CD4-positive, alpha-beta T cell treated with Interleukin-4 for 1 hour (primary cell): ENCODE measurements at places on chromosomes 11 and 22.

DNA sequence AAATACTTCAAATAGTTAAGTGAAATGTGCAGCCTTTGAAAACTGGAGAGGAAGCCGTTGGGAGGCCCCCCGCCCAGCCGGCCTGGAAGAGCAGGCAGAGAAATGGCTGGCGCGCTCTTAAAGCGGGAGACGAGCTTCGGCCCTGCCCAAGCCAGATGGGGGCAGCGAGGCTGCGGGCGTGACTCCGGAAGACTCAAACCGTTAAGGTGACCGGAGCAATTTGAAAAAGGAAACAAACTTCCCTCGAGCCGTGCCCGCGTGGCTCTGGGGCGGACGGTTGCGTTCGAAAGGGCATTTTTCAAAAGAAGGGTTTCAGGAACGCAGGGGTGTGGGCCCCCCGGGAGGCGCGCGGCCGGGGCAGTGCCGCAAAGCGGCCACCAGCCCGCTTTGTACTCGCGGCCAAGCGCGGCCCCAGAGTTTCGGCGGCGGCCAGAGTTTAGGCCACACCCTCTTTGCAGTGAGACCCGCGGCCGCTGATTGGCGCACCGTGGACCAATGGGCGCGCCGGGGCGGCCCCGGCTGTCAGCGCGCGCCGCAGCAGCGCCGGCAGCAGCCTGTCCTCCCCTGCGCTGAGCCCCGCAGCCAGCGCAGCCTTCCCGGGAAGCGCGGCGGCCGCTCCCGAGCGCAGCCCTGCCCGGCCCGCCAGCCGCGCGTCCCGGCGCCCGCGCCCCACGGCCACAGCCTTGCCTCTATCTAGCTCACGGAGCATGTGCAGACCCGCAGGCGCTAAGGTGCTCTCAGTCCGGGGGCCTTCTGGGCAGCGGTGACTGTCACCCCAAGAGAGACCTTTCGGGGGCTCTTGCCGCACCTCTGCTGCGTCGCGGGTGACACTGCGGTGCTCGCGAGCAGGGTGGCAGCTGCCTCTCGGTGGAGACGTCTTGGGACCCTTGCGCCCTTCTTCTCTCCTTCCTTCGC lies at the start of gene NAV2:
Gene NAV2, plus strand, starts transcription at position 557 of the 915 bp plus-strand sequence. CDS start 859 bp downstream, outside the sequence.
- peak; percentile 81 for DNase-seq

- DNase-seq, result no peak
These were observed 650 bp downstream of the CST6 start for GRCh38 chr11:66012371-66012945.

DNA sequence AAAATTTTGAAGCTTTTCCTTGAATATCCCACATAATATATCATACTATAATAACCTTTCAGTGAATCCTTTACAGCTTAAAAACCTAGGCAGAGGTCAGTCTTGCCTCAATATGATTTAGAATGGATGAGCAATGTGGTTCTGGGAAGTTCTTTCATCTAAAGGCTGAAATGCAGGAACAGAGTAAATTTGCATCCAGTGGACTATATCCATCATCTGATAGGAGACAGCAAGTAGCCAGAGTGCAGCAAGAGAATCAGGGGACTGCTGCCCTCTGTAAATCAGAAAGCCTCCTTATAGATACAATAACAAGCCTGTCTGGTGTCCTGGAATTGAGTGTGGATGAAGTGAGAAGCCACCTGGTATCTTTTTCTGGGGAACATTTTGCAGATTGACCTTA lies 748.3 kb upstream of the CCDC90B start:
- no peak for DNase-seq

GRCh38 chr22:47593291-47593690 lies 830.8 kb downstream of the TBC1D22A start:
- DNase-seq, result no peak

DNA sequence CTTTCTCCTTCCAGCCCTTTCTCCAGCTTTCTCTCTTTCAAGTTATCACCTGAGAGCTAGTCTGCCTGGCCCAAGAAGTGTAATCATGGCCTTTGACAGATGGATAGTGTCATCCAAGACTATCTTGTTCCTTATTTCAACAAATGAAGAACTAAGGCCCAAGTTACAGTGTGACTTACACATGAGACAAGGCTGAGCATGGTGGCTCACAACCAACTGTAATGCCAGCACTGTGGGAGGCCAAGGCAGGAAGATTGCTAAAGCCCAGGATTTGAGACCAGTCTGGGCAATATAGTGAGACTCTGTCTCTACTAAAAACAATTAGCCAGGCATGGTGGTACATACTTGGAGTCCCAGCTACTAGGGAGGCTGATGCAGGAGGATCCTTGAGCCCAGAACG lies 3.7 kb upstream of the RANGAP1 start:
- no peak for DNase-seq

GRCh38 chr11:117879516-117880480 lies 3.3 kb upstream of the FXYD6 start:
- no peak for DNase-seq

GRCh38 chr11:46347637-46348311 lies 511 bp downstream of the DGKZ start:
- no peak for DNase-seq

DNA sequence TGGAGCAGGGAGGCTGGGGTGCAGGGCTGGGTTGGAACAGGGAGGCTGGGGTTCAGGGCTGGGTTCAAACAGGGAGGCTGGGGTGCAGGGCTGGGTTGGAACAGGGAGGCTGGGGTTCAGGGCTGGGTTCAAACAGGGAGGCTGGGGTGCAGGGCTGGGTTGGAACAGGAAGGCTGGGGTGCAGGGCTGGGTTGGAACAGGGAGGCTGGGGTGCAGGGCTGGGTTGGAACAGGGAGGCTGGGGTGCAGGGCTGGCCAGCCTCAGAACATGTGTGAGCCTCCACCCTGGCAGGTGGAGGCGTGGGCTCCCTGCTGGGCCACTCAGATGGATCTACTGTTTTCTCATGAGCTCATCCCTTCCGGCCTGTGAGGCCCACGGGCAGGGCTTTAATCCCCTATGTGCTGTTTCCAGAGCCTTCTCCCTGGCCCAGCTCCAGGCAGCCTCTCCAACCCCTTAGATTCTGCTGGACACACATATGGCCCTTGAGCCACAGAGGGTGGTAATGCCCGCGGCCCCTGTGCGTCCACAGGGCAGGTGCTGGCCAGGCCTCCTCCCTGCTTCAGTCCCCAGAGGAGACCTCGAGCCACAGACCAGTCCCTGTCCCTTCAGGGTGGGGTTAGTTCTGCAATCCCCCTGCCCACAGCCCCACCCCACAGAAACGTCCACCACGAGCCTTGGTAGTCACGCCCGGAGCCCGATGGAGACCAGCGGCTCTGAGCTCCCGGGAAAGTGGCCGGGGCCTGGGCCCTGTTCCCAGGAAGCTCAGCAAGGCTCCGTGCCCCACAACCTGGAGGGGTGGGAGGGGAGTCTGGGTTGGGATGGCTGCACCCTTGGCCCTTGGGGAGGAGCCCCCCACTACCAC lies 197.9 kb downstream of the BRD1 start:
- no peak for DNase-seq

GRCh38 chr11:86632499-86633269 lies 39.7 kb downstream of the ME3 start:
- no peak for DNase-seq

GRCh38 chr11:122179961-122180834 lies 64.2 kb upstream of the BLID start:
- no peak for DNase-seq

DNA sequence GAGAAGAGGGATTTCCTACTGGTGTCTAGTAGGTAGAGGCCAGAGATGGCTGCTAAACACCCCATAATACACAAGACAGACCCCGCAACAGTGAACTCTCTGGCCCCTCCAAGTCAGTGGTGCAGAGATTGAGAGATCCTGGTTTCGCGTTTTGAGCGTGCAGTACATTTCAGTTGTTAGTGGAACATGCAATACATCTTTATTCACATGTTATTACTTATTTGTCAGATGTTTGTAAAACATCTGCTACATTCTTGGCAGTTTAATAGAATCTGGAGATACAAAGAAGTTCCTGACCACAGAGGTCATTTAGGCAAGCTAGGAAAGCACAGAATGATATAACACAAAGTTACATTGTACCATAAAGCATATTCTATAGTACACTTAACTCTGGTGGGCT lies 41.5 kb downstream of the ST3GAL4 start:
- peak; percentile 1 for DNase-seq

- DNase-seq, result peak; percentile 87
These were observed at the start of gene NRXN2 for GRCh38 chr11:64723117-64723906. TSS of gene NRXN2 (minus strand) at chr11:64723197. CDS start at chr11:64713699, 9,498 bp downstream.

- peak; percentile 74 for DNase-seq
These were observed 4.3 kb upstream of the BAIAP2L2 start for GRCh38 chr22:38114484-38115398.
